Thoracic aorta (tissue), 2 donors: ENCODE measurements at places on chromosomes 2 and 18.

GRCh38 chr2:33426666-33427231 lies 49.7 kb upstream of the RASGRP3 start:
- DNase-seq: no peak

- no peak for DNase-seq
Observed at GRCh38 chr18:6504605-6505497, 90.1 kb upstream of the L3MBTL4 start.

DNA sequence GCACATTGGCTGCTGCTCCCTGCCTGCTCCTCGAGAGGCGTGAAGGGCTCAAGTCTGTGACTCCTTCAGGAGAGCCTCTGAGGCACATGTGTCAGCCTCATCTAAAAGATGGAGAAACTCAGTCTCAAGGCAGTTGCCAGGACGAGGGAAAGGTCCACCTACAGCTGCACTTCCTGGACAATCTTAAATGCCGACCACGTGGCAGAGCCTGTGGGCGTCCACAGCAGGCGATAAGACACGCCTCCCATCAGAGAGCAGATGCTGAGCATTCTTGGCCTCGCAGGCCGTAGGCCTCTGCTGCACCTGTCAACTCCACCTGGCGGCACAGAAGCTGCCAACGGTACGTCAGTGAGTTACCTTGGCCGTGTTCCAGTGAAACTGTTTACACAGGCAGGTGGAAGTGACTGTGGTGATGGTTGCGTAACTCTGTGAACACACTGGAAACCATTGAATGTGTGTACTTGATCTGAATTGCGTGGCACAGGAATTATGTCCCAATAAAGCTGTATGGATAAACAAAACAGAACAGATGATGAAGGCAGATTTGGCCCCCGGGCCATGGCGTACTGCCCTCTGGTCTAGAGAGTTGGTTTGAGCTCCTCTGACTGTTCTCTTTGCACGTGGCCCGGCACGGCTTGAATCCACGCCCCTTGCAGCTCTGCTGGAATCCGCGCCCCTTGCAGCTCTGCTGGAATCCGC lies 114.5 kb downstream of the RNF144A start:
- DNase-seq: no peak

- DNase-seq: no peak
Observed at GRCh38 chr18:79068341-79068936, 755 bp upstream of the ATP9B start.

DNA sequence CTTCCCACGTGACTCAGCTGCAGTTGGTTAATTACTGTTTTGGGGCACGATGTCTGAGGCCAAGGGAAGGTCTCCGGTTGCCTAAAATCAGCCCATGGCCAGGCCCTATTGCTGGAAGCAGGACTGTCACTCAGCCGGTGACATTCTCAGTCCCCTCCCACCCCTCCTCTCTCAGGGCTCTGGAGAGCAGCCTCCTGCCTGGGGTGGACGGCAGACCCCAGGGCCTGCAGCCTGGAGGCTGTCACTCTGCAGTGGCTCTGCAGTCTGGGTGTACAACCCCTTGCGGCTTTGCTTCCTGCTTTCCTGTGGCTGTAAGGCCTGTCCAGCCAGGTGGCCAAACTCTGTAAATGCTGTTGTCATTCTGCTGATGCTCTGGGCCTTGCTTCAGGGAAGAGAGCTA lies 32.8 kb downstream of the ZBTB7C start:
- no peak for DNase-seq

DNA sequence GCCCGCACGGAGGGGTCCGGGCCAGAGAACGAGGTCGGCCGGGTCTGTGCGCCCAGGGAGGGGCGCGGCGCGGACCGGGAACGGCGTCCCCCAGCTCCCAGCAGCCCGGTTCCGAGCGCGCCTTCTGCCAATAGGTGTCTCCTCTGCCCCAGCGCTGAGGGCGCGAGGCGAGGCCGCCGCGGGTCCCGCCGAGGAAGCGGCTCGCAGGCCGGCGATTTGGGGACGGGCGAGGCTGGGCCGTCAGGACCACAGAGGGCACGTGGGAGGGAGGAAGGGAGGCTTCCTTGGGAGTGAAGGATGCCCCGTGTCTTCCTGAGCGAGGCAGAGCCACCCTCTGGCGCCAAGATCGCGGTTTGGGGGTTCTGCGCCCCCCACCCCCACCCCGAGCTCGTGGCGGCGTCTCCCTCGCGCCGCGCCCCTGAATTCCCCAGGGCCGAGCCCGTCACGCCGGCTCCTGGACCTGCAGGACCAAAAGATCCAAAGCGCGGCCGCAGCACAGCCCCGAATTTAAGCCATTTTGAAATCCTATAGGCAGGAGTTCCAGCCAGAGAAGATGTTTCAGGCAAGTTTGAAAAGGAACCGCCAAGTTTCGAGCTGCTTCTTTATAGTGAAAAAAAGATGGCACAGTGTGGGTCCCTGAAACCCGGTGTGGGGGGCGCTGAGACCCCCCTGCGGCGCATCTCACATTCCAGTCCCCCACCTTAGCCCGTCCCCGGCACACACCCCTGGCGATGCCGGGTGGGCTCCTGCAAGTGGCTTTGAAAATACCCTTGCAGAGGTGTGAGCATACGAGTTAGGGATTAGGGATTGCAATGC lies 909 bp downstream of the NFATC1 start:
- no peak for DNase-seq

GRCh38 chr2:119252186-119253113 lies 28.8 kb downstream of the STEAP3 start:
- no peak for DNase-seq

- no peak for DNase-seq
Observed at GRCh38 chr18:45935591-45936335, 31.4 kb downstream of the EPG5 start.

DNA sequence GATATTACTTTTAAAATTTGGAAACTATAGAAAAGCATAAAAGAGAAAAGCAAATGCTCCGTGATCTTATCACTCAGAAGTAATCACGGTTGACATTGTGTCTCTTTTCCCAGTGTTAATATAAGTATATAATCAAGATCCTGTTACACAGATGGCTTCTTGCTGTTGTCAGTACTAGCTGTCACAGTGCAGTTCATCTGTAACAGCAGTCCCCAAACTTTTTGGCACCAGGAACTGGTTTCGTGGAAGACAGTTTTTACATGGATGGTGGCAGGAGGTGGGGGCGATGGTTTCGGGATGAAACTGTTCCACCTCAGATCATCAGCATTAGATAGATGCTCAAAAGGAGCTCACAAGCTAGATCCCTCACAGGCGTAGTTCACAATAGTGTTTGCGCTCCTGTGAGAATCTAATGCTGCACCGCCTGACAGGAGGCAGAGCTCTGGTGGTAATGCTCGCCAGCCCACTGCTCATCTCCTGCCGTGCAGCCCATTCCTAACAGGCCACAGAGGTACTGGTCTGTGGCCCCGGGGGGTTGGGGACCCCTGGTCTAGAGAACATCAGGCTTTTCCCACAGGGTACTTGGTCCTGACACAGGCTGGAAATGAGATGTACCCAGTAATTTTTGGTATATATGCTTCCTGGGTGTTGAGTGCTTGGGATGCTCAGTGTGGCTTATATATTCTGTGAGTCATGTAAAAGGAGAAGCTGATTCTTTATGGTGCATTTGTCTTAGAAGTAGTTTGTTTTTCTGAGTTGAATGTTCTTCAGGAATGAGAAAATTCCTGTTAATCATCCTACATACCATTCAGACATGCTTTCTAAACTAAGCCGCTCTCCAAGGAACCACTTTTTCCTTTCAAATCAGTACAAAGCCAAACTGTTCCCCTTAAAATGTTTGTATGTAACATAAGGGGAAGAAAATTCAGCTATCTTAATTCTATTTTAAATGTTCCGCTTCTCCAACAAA lies 121.8 kb downstream of the NCK2 start:
- no peak for DNase-seq

- no peak for DNase-seq
Observed at GRCh38 chr2:120675460-120676130, 60.1 kb upstream of the GLI2 start.

- DNase-seq: no peak
Observed at GRCh38 chr18:29849144-29849543, 1193.4 kb downstream of the DSC3 start.

DNA sequence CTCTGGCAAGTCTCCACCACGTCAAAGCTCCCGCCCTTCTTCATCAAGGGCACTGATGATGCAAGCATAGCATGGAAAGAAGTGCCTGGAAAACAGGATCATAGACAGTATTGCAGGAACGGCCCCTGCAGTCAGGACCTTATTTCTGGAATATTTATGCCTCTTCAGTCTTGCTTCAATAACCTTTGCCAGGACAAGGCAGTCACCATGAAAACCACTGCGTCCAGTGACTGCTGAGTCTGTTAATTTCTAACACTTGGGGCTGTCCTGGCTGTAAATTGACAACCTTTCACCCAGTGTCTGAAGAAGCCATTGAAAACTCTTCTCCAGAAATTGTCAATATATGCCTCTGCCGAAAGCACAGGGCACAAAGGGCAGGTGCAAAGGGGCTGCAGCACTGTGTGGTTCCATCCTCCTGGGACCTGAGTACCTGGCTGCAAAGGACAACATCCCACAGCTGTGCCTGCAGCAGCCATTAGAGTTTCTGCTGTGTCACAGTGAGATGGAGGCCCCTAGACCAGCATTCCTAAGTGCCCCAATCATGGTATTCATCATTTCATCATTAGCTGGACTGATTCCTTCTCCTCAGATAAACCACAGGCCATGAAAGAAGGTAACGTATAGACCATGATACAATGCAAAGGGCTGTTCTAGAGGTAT lies 819.6 kb downstream of the RNF144A start:
- no peak for DNase-seq

DNA sequence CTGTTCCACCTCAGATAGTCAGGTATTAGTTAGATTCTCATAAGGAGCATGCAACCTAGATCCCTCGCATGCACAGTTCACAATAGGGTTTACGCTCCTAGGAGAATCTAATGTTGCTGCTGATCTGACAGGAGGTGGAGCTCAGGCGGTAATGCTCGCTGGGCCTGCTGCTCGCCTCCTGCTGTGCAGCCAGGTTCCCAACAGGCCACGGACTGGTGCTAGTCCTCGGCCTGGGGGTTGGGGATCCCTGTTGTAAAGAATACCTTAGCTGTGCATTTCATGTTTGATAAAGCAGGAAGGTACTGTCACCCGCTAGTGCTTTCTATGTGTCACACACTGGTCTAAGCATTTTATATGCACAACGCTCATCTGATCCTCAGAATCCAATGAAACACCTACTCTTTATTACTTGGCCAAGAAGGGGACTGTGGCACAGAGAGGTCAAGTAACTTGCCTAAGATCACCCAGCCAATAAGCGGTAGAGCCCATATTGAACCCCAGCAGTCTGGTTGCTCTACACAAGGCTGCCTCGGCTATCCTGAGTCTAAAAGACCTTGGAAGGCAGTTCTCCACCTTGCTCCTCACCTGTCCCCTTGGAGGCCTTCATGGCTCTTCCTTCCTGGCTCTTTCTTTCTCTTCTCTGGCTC lies 35.8 kb downstream of the SLC4A3 start:
- no peak for DNase-seq

DNA sequence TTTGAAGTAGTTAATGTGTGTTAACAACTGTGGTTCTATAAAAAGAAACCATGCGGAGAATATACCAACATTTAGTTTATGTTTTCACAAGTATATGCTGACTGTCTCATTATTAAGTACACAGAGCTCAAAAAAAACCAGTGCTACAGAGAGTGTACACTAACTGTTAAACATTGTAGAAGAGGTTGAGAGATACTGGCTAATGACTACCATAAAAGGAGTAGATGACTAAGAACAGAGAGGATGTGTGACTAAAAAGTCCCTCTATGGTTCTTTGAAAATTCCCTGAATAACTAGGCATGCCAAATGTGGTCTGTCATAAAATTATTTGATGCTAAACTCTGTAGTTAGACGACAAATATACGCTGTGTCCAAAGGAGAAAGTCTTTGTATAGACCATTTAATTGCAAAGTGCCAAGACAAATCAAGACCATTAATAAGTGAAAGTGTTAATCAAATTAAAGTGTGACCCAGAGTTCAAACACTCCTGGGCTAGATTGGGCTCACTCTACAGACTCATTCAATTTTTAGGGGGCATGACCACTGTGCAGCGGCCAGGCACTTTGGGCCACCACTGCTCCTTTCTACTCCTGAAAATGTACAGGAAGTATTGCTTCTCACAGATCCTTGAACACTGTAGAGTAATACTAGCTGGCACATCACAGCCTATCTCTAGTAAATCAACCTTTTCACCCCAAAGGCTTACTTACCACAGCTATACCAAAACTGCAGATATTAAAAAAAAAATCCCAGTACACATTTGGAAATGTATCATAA lies 45.1 kb upstream of the SERTAD2 start:
- DNase-seq: no peak

- DNase-seq: no peak
Observed at GRCh38 chr2:219748671-219749570, 121.5 kb downstream of the SLC4A3 start.
